A549 (cell line): ENCODE measurements at places on chromosomes 12 and 14. TPM values are rescaled to one million over a fixed set of nuclear protein-coding genes. Genes with fewer than 3 reads are reported as not detected.

DNA sequence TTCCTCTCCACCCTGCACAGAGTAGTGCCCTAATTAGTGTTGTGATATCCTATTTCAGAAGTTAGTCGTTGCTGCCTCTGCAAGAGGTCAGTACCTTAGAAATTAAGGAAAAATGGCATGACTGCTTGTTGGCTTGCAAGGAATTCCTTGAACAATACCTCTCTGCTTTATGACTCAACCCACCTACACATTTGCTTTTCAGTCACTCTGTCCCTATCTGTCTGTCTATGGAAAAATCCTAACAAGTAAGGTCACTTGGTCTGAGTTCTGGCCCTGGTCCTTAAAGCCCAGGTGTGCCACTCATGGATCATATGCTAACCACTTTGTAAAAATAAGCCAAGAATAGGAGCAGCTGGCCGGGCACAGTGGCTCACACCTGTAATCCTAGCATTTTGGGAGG lies 116.4 kb upstream of the ATF1 start:
- DNase-seq, result no peak

DNA sequence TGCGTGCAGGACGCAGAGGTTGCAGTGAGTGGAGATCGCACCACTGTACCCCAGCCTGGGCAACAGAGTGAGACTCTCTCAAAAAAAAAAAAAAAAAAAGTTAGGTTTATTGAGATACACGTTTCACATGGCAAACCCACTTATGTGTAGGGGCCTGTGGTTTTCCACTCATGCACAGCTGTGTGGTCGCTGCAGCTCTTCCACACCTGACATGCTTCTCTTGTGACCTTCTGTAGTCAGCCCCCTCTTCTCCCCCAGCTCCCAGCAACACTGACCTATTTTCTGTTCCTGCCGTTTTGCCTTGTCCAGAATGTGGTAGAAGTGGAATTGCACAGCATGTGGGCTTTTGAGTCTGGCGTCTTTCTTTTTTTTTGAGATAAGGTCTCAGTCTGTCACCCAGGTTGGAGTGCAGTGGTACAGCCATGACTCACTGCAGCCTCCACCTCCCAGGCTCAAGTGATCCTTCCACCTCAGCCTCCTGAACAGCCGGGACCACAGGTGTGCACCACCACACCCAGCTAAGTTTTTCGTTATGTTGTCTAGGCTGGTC lies 8.4 kb downstream of the MTA1 start:
- no peak for DNase-seq

DNA sequence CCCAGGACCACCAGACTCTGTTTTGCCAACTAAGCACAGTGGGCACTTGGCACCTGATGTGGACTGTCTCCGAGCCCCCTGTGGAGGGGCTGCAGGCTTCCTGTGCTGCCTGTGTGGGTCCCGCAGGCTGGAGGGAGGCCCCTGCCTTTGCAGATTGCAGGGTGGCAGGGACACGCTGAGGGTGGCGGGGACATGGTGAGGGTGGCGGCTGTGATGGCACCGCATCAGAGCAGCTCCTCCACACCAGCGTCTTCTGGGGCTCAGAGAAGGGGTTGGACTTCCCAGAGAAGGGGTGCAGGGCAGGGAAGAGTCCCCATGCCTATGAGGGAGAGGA lies 8.1 kb downstream of the ZFYVE21 start:
- DNase-seq, result no peak

- DNase-seq, result no peak
Observed at GRCh38 chr12:700016-700415, 36.8 kb upstream of the NINJ2 start.

GRCh38 chr14:67846029-67846610 lies 26.5 kb downstream of the RAD51B start:
- no peak for DNase-seq

DNA sequence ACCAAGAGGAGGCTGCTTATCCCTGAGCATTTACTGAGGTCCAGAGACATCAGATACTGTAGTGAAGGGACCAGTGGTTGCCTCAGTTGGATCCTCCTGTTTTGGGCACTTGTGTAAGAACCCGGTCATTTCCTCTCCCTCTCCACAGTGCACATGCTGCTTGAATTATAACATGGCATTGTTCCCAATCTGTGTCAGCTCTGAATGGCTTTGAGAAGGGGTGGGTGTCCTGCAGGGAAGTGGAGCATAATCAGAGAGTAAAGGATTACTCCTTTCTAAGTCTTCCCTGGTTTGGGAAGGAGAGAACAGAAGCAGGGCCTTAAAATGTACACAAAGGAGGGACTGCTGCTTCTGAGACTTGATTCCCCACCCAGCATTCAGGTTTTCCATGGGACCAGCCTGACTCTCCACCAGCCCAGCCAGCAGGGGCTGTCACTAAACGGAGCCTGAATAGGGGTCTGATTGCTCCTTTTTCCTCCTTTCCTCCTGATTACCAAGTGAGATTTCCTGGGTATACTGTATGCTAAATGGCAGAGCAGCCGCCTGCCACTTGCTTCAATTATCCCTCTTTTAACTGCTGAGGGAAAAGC lies 78.4 kb downstream of the NRXN3 start:
- no peak for DNase-seq

GRCh38 chr12:80943338-80943737 lies 5.6 kb upstream of the LIN7A start:
- DNase-seq, result no peak

GRCh38 chr12:105742567-105742874 lies 396.2 kb downstream of the NUAK1 start:
- DNase-seq, result no peak

DNA sequence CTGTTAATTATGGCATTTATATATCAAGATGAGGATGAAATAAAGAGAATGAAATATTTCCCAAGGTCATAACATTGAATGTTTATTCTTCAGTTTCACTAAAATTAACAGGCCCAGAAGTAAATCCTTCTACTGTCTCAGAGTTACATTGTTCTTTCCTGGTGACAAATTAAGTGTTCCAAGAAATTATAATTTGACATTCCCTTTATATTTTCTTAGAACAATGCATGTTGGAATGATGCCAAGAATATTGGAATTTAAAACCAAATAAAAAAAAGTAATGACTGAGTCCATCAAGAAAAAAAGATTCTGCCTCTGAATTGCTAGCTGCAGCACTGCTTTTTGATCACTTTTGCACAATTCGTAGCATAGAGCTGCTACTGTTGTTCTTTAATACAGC lies 152.1 kb downstream of the METTL25 start:
- DNase-seq, result no peak

DNA sequence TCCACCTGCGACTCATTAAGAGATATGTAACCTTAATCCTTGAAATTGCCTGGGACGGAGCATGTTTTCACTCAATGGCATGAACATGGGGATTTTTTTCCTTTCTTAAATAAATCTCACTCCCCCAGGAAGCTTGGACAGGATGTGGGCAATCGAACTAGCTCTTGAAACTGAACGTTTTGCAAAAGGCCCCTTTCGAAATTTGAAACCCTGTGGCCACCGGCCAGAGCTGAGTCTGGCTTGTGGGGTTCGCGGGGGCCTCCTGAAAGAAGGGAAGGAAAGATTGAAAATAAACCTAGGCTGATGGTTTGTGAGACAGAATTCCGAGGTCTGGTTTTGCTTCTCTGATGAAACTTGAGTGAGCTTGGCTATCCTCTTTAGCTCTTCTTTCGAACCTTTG lies 101.4 kb upstream of the RTL1 start:
- DNase-seq, result no peak

DNA sequence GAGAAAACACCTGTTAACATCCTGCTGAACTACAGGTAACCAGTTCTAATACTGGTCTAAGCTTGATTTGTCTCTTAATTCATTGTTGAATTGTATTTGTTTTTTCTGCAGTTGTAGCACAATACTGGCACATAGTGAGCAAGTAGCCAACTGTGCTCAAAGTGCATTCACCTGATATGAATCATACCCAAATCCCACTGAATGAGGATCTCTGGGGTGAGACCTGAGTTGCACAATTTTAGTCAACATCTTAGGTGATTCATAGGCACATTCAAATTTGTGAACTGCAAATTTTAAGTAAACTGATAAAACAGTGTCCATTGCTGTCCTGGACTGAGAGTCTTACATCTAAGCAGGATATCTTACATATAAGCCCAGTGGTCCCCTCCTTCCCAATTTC lies 12.8 kb downstream of the KCNC2 start:
- DNase-seq, result no peak

DNA sequence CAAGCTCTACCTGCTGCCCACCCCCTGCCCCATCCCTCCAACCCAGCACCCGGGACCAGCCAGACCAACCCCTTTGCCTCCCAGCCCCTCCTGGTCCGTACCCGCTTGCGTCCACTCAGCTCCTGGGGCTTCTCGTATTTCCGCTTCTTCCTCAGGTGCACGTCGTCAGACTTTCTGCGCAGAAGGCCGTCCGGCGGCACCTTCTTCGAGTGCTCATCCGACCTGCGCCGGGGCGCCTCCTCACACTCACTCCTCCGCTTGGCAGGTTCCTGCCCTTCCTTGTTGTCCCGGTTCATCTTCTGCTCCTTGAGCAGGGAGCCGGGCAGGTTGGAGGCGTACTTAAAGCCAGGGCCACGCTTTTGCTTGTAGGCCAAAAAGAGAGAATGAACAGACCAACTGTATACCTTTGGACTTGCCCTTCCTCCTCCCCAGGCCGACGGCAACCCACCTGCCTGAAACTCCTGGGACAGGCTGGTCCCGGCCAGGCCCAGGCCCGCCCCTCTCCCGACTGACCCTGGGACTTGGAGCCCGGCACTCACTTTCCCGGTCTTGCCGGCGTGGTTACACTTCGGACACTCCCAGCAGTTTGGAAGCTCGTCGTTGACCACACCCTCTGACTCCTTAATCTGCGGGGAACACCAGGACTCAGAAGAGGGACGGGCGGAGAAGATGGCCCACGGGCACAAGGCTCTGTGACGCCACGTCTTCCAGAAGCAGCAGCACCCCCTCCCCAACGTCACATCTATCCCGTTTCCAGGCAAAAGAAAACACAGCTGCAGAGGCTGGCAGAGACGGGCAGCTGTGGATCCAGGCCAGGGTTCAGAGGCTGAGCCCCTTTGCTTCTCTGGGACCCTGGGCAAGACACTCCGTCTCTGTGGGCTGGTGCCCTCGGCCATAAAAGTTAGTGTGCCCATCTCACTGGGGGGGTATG lies 44.3 kb downstream of the RNF34 start:
- no peak for DNase-seq

The TNS2 gene
- 13.5 to 15.8 TPM (median 15.3 TPM) in 3 replicates for polyA plus RNA-seq

The SLC8A3 gene
- polyA plus RNA-seq, result not detected in 3 replicates

The GSC gene
- 0.17 to 0.26 TPM (median 0.20 TPM) in 3 replicates for polyA plus RNA-seq

The CPM gene
- polyA plus RNA-seq, result 3.7 to 6.2 TPM (median 4.8 TPM) in 3 replicates

The SPATA7 gene
- polyA plus RNA-seq, result 4.1 to 4.5 TPM (median 4.2 TPM) in 3 replicates

The GDF3 gene
- polyA plus RNA-seq, result not detected in 3 replicates

The USP15 gene
- 25.4 to 30.4 TPM (median 29.9 TPM) in 3 replicates for polyA plus RNA-seq

The GALNT9 gene
- 1.8 to 2.8 TPM (median 2.1 TPM) in 3 replicates for polyA plus RNA-seq

The CDCA3 gene
- polyA plus RNA-seq, result 79.6 to 92.0 TPM (median 80.2 TPM) in 3 replicates

The TBC1D30 gene
- 0.65 to 0.85 TPM (median 0.67 TPM) in 3 replicates for polyA plus RNA-seq

The KRT3 gene
- 0.06 to 0.07 TPM in 2 of 3 replicates, not detected in the other for polyA plus RNA-seq
